Activated B cell treated with CpG ODN at 0.5 μM for 24 hours (primary cell): ENCODE measurements at places on chromosomes 3 and 15.

DNA sequence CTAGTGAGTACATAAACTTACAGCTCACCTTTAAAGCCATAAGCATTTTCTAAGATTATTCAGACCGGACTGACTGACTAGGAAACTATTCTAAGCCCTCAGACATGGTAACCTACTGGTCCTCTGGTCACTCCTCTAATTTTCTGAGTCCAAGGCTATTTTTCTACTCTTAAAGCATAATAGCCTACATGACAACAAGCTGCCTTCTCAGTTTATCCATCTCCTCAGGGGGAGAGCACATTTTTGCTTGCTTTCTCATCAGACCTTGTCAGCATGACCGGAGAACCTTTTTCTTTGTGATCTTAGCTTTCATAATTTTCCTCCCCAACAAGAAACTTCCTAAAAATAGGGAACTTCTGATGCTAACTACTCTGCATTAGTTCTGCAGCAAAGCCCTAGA is 38.4 kb downstream of the UBP1 start:
- no peak for DNase-seq

- DNase-seq: no peak
Observed at GRCh38 chr3:138686771-138687221, 78.2 kb downstream of the FAIM start.

- DNase-seq: no peak
Observed at GRCh38 chr3:12832350-12833221, 8.8 kb downstream of the RPL32 start.

- peak; percentile 57 for DNase-seq
Observed at GRCh38 chr3:184354121-184354728, 7.2 kb downstream of the CLCN2 start.

DNA sequence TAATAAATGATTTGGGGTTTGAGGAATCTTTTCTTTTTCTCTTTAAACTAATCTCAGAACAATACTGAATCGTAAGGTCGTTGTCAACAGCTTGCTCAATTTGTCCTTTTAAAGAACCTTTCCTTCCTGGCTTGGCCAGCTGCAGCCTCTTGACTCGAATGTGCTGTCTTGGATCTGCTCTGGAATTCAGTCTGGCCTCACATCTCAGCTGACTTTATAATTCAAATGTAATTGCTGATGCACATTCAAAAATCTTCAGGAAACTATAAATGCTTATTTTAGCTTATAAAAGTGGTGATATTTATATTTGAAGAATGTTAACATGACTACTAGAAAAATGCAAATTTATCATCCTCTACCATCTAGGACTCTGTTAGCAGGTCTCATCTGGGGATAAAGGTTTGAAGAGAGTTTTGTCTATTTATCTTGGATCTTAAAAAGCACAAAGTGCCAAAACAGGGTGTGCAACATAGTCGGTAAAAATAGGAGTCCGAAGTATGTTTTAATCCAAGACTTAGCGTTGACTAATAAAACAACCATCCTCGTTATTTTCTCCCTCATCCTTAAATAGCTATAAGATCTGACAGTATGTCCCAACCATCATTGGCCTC is 1035.2 kb downstream of the MCTP2 start:
- DNase-seq: no peak

GRCh38 chr3:57079474-57079831 is 19.0 kb downstream of the SPATA12 start:
- DNase-seq: no peak

DNA sequence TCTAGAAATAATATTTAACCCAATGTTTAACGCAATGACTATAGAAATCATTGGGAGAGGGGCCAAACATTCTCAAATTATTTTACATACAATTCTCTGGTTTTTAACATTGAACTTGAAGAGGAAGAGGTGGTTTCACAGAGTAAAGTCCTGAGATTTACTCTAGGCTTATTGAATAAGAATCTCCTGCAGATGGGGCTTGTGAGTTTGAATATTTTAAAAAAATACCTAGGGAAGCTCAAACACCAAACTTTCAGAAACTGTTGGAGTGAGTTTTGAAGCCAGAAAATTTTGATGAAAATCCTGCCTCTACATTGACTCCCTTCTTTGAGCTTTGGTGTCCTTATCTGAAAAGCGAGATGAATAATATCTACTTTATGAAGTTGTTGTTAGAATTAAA is 906.6 kb downstream of the TUSC7 start:
- DNase-seq: no peak

GRCh38 chr3:46898321-46899150 is 21.0 kb downstream of the PTH1R start:
- no peak for DNase-seq

- no peak for DNase-seq
Observed at GRCh38 chr3:122665226-122665786, 15.3 kb upstream of the PARP14 start.

DNA sequence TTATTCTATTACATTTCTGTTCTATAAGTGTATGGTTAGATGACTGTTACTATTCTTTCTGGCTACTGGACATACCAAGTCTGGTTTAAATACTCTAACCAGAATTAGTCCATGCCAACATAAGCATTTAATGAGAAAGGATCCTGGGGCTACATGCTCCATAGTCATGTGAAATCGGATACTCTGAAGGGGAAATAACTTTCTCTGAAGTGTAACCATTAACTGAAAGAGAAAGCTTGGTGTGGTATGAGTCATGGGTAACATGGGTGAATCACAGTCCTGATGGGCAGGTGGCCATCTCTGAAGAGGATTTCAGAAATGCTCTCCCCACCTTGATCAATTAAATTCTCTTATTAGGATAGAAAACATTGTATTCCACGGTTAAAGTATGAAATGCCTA is 69.4 kb downstream of the FHIT start:
- DNase-seq: no peak

DNA sequence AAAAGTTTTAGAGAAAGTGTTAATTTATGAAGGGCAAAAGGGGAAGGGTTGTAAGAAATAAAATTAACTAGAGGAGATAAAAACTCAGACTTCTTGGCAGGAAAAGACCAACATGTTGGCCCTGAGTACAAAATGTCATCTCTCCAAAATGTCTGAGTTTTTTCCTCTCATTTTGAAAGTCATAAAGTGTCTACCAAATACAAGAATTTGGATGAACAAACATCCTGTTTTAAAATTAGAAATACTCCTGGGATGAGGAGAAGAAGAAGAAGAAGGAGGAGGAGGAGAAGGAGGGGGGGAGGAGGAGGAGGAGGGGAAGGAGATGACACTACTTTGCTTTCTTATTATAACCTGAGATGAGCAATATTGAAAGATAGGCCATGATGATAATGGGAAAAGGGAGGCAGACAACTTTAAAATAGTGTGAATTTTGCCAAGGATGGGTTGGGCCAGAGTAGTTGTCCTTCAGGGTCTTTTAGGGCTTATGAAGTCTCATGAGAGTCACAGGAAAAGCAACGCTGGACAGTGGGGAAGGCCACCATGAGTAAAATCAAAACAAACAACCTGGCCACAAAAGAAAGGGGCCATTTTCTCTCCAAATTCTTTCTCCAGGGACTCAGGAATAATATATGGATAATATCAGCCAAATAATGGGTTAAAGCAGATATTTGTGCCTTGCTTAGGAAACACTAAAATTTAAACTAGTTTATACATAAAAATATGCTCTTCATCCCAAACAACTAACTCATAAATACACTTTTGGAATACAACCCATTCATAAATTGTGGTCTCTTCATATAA is 632.9 kb downstream of the EPHA3 start:
- no peak for DNase-seq

GRCh38 chr3:69425249-69425648 is 39.4 kb upstream of the FRMD4B start:
- DNase-seq: no peak

DNA sequence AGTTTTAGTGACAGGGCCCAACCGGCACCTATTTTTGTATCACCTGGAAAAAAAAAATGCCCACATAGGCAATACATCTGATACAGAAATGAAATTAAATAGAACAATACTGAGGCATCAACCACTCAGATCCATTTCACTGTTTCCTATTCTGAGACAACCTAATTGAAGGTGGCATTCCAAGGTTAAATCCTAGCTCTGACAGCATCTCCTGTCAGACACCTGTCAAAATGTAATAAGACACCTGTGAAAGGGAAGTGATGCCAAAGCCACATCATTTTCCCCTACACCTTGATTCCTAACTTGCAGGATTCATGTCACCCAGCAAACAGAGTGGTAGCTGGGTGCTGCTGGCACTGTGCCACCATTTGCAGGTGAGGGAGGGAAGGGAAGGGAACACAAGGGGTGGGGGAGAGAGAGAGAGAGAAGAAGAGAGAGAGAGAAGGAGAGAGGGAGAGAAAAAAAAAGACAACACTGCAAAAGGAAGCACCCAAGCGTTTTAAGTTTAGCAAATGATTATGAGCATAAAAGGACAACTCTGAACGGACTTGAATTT is 1044.6 kb upstream of the CFAP20DC start:
- DNase-seq: no peak

DNA sequence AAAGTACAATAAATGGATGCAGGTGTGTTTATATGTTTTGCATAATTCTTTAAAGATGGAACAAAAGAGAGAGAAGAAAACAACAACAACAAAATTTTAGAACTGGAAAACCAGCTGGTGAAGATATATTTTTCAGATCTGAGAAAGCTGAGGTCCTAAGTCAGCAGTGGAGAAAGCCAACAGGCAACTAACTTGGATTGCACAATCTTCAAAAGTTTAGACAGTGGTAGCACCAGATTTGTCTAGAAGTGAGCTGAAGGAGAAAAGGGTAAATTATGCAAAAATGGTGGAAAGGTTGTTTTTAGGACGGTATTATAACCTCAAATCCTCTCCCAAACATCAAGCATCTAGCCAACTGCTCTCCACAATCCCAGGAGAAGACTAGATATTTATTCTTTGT is 17.0 kb downstream of the FGF12 start:
- DNase-seq: no peak

- DNase-seq: no peak
Observed at GRCh38 chr3:78462021-78462420, 1305.8 kb downstream of the ROBO1 start.

GRCh38 chr15:90895571-90896117 is 7.5 kb upstream of the MAN2A2 start:
- no peak for DNase-seq

DNA sequence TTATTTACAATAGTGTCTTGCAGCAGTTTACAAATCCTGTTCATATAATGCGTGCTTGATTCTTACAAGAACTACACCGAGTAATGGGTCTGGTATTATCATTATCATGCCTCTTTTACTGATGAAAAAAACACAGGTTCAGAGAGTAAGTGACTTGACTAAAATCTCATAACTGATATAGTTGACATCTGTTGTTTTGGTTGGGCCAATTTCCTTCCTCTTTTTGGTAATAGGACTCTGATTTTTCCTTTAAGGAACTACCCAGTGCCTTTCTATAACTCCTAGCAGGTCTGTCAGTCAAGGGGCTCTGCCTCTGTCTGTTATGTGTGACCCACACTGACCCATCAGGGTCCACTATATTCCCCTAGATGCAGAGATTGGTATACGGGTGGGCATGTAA is 14.6 kb upstream of the BLOC1S6 start:
- DNase-seq: no peak

GRCh38 chr3:168470380-168470779 is 374.7 kb upstream of the GOLIM4 start:
- no peak for DNase-seq

- DNase-seq: no peak
Observed at GRCh38 chr15:66401130-66402021, 14.7 kb downstream of the MAP2K1 start.

DNA sequence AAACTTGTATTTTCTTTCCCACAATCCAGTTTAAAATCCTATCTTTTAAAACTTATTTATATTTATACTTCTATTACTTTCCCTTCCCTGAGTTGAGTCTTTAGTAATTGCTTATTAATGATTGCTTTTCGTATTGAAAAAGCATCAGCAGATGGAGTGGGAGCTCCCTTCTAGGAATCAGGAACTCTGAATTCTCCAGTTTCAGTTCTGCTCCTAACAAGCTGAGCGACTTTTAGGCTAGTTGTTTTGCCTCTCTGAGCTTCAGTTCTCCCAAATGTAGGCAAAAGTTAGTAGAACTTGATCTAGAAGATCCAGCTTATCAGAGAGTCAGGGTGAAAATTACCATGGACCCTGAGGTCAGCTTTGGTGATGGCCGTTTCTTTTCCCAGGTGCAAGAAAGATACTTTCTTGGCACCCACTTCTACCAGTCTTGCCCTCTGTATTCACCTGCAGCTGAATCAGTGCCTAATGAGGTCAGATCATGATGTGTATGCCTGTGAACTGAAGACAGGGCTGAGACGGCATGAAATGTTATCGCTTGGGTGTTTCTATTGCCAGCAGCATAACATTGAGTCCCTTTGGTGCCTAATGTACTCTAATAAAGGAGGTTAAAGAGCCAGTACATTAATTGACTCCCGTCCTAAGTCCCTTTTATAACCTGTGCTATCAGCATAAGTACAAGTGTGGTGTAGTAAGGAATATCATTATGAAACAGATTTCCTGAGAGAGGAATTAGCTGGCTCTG is 194.5 kb upstream of the TBC1D5 start:
- DNase-seq: no peak

DNA sequence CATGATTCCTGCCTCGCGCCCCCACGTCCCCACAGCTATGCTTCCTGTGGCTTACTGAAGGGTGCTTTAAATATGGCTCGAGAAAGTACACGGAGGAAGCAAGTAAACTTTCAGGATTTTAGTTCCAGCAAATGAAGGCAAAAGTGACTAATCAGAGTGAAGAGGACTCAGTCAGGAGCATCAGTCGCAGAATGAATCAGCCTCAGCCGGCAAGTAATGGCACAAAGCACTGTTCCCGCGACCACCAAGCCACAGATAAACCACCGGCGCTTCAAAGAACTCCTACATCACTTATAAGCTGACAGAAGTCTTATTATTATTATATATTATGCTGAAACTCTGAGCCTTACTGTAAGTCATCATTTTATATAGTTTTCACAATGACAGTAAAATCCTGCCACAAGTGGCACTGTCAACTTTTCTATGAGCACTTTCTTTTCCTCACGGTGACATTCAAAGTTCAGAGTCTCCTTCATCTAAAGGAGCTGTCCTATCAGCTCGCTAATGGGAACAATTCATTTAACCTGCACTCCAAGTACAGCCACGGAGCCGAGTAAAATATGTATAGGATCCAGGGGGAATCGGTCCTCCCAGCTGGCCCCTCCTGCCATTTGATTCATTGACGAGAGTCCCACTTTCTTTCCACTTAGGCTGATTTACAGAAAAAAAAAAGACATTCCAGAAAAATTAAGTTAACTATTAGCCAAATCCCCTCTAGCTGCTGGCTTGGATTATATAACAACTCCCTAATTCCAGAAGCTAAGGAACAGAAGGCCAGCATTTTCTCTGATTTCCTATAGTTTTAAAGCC is 217.0 kb upstream of the ICE2 start:
- no peak for DNase-seq

- no peak for DNase-seq
Observed at GRCh38 chr3:8835385-8835784, 66.0 kb upstream of the OXTR start.

DNA sequence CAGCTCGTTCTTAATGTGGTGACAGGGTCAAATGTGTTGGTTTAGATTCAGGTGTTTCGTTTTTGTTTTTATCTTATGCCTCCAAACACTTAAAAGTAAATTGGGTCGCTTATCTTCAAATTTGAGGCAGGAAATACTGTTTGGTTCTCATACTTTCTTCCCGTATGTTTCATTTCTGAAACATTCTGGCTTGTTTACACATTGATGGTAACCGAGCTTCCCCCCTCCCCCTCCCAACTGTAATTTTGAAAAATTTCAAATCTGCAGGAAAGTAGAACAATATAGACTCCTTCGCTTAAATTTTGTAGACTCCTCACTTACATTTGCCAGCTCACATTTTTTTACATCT is 64.9 kb downstream of the CMTM8 start:
- DNase-seq: no peak
